Colonic mucosa (tissue), 4 donors: ENCODE measurements at places on chromosomes 1 and 21. TPM values are rescaled to one million over a fixed set of nuclear protein-coding genes. Genes with fewer than 3 reads are reported as not detected.

Gene EPHX1
- 58.0 TPM for total RNA-seq

Gene TRIM67
- total RNA-seq: not detected

Gene LCE1B
- not detected for total RNA-seq

Gene PRRX1
- total RNA-seq: 2.5 TPM

Gene SPATA46
- not detected for total RNA-seq

Gene SPRR2G
- not detected for total RNA-seq
